ENCODE measurements at places on chromosomes 11 and 22.
A peak's percentile ranks its signal among the peaks of the same experiment; 100 is the strongest.

DNA sequence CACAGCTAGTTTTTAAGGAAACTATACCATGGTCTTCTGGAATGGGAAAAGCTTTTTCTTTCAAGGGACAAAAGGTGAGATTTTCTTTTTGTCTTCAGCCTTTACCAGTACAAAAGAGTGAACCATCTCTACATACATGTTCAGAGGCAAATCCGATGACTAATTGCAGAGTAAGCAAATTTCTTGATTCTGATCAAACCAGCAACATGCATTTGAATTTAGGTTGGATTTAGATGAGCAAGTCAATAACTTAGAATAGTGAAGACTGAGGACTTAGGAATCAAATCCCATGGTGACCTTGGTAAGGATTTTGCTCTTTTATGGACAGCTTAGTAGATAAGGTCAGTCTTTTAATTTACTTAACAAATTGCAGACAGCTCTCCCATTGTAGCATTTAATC is 65.9 kb upstream of the BLID start:
- no peak for DNase-seq

DNA sequence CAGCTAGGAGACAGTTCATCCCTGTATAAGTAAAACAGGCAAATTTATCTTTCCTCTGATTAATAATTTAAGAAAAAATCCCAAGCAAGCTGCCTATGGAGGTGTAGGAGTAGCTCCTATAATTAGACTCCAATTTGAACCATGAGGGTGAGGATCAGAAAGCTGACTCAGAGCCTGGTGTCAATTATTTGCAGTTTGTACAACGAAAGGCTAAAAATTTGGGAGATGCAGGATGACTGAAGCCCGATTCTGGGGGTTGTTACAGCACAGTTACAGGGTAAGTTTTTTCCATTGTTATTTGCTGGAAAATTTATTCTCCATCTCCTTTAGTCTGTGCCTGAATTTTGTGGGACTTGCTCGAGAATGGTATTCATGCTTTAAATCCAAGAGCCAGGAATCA is 359.4 kb upstream of the CCDC90B start:
- no peak for DNase-seq

DNA sequence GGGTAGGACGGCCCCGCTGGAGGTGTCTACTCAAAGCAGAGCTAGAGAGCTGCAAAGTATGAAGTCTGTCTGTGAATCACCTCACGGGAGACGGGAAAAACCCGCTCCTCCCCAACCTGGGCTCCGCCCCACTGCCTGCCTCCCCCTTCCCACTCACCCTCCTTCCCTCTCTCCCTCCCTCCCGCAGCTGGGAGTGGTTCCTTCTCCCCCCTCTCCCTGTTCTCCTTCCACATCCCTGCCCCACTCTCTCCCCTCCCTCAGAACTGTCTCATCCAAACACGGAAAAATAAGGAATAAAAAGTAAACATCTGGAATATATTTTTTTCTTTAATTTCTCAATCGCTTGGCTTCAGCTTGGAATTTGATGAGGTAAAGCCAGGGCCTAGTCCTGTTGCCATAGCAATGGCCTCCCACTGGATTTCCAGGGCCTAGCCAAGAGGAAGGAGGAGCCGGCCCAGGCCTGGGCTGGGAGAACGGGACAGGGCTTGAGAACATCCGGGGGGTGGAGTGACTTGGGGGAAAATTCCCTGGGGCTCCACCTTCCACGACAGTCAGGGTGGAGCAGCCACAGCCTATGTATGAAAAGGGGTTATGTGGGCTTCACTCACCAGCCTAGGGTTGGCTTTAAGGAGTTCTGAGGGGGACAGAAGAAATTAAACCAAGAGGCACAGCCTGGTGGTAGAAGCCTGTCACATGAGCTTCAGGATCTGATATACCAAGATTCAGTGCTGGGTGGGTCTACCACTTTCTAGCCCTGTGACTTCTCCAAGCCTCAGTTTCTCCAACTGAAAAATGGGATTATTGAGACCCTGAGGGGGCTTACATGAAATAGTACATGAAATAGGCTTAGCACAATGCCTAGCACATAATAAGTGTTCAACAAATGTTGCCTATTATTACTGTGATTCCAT is 2.2 kb downstream of the TNKS1BP1 start:
- peak; percentile 48 for DNase-seq

DNA sequence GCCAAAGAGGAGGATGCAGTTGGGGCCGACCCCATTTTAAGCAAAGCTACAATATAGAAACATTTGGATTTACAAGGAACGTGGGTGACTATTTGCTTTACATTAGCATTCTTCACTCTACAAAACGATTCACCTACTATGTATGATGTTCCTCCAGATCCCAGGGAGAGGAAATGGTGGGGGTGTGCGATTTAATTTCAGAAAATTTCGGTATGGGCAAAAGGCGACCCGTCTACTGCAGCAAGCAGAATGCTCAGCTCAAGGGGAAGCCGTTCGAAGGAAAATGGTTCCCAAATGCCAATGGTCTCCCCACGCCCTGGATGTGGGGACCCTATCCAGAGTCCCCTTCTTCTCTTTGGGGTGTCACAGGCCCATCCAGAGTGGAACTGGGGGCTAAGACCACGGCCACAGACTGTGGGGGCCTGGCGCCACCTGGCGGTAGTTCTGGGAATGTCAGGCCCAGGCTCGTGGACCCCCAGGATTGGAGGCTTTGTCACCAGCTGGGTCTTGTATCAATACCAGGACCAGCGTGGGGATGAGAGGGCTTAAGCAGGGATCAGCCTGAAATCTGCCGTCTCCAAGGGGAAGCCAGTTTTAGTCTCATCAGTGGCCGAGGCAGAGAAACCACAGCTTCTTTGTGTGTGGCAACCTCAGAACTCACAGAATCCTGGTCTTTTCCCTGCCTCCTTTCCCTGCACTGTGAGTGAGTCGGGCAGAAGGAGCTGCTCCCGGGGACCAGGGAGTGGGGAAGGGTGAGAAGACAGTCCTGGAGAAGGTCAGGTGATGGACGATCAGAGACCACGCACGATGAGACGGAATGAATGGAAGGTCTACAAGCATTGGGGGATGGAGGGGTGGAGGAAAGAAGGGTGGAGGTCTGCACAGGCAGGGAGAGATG is 8.4 kb downstream of the LRRC10B start:
- peak; percentile 81 for DNase-seq

DNA sequence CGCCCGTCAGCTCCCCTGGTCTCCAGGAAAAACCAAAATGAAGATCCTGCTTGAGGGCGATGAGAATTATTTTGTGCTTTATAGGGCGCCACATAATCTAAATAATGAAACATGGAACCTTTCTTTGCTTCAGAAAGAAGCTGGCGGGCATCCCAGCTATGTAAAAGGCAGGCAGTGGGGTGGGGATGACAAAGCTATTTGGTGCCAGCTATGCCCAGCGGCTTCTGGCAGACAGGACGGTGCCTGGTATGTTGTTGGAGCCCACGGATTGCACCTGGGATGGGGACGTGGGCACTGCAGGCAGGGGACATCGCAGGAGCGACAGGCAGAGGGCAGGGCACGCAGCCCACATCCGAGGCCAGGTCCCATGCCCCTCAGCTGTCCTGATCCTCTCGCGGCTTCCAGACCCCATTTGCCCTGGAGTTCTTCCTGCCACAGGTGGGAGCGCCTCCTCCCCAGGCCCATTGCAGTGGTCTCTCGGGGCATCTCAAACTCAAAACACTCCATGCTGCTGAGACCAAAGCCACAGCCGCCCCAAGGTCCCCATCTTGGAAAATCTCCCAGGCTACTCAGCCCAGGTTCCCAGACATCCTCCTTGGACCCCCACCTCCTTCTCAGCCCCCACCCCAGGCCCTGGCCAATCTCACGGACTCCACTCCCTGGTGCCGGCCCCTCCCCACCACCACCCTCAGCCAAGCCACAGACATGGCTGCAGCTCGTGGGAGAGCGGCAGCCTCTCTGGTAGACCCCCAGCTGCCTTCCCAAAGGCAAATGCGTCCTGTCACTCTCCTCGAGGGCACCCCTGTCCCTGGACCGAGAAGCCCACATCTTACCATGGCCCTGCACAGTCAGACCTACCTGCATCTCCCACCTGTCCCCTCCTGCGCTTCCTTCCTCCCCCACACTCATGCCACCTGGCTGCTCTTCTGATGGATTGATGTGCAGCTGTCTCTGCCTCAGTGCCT is 45.7 kb downstream of the SHISAL1 start:
- DNase-seq = no peak

GRCh38 chr22:35630387-35630793 is 13.3 kb upstream of the MB start:
- no peak for DNase-seq

GRCh38 chr11:113493206-113493605 is 18.0 kb upstream of the DRD2 start:
- DNase-seq = no peak

- DNase-seq = no peak
Observed at GRCh38 chr11:65981972-65982823, 19.8 kb downstream of the EIF1AD start.

DNA sequence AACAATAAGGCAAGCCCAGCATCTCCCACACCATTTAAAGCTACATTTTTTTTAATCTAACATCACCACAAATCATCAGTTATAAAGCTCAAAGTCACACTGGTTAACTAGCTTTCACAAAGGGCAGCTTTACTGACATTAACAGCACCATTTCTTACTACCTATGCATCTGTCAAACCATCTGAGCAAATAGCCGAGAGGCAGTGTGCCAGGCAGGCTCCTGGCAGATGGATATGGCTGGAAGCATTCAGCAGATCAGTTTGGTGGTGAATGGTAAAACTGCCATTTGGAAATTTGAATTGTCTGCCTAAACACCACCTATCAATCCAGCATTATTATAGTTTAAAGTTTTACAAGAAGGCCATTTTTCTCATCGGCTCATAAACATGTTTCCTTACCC is 131.2 kb downstream of the TTC28 start:
- no peak for DNase-seq

DNA sequence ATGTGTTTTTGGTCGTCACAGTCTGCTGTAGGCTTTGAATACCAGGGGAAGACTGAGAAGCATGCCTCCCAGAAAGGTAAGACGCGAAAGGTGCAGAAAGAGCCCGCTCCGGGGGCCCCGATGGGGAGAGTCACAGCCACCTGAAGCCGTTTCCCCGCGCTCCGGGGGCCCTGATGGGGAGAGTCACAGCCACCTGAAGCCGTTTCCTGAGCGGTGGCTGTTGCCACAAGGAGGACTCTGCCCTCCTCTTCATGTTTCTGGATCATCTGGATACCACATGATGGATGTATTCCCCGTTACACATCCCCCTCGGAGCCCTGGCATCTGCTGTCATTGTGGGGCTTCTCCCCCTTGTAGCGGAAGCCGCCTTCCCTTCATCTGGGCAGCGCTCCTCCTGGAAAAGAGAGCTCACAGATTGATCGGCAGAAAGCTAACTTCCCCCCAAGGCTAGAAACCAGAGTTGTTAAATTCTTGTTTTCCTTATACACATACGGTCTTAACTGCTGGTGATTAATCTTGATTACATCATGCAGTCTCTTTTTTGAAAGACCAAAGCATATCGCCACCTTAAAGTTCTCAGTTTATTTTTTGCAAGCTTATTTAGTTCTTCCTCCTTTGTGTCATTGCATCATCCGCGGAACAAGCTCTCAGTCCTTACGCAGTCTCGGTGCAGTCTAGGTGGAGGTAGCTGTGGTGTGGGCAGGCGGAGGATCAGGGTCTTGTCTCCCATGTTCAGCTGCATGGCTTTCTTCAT is 17.5 kb downstream of the CTTN start:
- no peak for DNase-seq

DNA sequence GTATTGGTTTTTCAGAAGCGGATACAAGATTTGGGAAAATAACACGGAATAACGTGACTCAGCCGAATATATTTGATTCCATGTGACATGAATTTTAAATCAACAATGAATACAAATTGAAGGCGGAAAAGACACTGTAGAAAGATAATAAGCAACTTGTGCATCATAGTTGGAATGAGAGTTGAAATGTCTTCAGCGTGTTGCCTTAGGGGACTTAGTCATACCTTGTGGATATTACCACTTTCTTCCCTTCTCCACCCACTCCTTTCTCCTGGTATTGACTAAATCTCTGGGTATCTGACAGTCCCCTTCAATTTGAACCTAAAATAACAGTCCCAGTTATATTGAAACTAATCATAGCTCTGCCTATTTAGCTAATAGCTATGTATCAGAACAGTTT is 2373.1 kb upstream of the RAG2 start:
- DNase-seq = no peak

DNA sequence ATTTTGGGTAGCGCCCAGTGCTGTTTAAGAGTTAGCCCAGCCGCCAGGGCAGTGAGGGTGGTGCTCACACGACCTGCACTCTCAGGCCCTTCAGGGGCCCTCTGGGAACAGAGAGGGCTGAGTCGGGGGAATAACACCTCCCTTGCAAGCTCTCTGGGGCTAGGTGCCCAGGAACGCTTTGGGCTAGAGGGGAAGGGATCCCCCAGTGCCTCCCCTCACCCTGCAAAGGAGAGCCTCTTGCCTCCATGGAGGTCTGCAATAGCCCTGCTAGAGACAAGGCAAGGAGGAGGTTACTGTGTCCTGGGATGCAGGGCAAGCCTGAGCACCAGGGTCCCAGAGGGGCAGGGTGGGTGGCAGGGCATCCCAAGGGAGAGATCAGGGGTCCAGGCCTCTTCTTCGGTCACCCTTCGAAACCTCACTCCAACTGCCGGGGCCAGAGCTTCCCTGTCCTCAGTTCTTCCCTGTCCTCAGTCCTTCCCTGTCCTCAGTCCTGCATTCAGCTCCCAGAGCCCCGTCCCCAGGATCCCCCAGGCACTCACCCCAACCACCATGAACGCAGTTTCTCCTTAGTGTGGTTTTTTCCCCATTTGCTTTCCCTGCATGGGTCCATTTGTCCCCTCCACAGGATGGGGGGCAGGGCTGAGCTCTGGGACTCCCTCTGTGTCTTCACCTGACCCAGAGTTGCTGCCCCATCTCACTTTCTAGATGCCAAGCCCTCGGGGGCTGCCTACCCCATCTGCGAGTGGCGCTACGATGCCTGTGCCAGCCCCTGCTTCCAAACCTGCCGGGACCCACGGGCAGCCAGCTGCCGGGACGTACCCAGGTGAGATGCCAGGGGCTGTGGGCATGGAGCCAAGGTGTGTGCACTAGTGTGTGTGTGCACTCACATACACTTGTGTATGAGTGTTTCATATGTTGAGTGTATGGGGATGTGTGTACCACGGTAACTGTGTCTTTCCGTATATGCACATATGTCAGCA is 60.8 kb downstream of the OTOG start:
- no peak for DNase-seq

GRCh38 chr11:3159296-3160190 is 5.6 kb downstream of the OSBPL5 start:
- no peak for DNase-seq

DNA sequence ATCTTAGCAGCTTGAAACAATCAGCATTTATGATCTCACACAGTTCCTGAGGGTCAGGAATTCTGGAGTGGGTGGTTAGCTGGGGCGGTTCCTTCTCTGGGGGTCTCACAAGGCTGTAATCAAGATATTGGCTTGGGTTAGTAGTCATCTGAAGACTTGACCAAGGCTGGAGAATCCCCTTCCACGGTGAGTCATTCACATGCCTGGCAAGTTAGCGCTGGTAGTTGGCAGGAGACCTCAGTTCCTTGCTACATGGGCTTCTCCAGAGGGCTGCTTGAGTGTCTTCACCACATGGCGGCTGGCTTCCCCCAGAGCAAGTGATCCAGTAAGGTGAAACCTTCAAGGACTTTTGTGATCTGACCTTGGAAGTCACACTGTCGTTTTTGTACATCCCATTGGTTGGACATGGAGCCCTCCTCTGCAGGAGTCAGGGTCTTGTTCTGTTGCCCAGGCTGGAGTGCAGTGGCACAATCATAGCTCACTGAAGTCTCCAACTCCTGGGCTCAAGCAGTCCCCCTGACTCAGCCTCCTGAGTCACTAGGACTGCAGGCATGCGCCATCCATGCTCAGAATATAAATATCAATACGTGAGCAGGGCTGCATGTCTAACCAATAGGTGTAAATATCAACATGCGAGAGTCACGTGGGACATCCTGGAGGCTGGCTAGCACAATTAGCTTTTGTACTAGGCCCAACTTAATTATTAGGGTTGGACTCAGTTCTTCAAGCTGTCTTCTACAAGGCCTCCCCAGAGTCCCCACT is 7.2 kb upstream of the NIPSNAP1 start:
- no peak for DNase-seq

All from neural crest cell (in vitro differentiated cells).